ENCODE measurements at places on chromosomes 1 and 21.
A peak's percentile ranks its signal among the peaks of the same experiment; 100 is the strongest.

DNA sequence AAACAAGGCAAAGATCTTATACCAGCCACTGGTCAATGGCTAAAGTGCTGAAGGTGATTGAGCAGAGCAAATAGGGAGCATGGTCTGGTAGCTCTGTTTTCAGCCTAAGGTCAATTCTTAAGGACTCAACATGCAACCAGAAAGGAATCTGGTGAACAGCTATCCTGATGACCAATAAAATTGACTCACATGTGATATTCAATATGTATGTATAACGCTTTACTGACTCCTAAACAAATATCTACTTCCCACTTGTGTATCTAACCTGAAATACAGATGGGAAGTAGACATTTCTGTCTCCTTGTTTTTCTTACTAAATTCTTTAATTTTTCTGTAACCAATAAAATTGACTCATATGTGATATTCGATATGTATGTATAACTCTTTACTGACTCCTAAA lies 24.9 kb upstream of the CTH start:
- DNase-seq: no peak

- no peak for DNase-seq
These were observed 27.1 kb downstream of the SLC30A1 start for GRCh38 chr1:211551638-211552460.

DNA sequence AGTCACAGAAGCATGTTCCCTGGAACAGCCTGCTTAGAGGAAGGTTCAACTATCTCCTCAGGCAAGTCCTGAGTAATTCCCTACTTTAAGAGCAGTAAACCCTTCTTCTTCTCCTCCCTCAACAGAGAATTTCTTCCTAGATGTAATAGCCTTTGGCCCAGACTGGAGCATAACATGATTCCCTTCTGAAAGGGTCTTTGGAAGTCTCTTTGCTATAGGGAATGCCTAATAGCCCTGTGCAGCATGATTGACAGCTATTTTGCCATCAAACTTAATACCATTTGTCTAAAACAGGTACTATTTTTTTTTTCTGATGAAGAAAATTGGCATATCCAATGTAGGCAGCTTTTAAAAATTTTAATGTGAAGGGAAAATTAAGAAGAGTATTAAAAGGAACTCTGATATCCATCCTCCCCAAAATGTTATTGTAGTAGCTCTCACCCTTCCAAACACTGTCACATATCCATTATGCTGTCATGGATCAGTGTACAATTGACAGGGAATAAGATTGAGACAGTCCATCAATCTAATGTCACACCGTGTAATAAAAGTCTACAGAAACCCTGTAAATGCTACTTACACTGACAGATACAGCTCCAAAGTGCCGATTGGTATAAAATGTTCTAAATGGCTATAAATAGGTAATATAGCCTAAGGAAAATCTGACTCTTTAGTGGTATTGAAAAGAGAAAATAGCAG lies 884.6 kb downstream of the TTLL7 start:
- DNase-seq: no peak

DNA sequence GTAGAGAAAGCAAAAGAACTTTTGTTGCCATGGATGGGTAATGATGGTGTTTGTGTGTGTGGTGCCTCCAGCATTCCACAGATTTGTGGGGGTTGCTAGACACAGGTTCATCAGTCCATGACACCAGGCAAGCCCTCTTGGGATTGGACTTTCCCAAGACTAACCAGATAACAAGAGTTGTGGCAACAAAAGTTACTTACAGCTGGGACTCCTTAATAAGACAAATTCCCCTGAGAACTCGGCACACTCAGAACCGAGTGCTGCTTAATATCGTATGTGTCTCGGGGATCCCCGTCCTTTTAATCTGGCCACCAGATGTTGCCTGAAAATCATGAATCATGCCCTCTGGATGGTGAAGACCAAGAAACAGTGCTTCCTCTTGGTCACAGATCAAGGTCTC lies 193.3 kb downstream of the AJAP1 start:
- DNase-seq: no peak

- no peak for DNase-seq
These were observed 15.9 kb upstream of the ELOA start for GRCh38 chr1:23727362-23727811.

DNA sequence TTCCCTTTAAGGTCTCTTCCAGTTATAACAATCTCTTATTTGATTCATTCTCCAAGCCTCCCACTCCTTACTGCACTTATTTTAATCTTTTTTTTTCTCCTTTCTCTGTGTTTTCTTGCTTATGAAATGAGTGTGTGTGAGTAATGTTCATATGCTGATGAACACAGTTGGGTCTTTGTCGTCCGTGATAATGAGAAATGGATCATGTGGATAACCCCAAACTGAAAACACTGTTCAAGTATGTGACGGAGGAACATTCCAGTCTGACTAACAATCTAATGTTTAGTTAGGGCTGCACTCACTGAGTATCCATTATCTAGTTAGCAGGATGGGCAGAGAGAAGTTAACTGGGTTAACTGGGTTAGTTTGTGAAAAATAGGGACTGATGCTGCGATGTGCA lies 253.1 kb upstream of the DUSP10 start:
- DNase-seq: no peak

DNA sequence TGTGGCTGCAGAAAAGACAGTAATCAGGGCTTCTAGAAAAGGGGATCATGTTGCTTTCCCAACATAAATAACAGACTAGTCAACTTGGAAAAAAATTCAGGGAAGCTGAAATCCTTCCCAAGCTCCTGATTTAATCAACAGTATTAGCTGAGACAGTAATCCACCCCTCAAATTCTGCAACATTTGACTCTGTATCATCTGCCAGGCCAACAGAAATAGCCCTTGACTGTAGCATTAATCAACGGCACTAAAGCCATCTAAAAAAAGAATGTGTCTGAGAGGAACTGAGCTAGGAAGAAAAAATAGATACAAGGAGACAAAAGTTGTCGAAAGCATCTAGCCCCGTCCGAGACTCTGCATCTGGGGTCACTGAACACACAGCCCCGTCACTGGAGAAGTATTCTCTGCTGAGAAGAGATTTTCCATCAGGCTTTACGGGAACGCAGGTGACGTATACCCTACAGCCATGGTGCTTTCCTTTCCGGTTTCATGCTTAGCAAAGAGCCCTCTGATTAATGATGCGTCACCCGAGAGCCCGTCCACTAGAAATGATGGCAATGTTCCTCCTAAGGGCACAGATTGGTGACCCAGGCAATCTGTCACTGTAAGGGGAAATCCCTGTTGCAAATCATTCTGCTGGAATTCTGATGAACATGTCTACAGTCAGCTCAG lies 42.1 kb upstream of the TP53BP2 start:
- DNase-seq: peak; percentile 20

DNA sequence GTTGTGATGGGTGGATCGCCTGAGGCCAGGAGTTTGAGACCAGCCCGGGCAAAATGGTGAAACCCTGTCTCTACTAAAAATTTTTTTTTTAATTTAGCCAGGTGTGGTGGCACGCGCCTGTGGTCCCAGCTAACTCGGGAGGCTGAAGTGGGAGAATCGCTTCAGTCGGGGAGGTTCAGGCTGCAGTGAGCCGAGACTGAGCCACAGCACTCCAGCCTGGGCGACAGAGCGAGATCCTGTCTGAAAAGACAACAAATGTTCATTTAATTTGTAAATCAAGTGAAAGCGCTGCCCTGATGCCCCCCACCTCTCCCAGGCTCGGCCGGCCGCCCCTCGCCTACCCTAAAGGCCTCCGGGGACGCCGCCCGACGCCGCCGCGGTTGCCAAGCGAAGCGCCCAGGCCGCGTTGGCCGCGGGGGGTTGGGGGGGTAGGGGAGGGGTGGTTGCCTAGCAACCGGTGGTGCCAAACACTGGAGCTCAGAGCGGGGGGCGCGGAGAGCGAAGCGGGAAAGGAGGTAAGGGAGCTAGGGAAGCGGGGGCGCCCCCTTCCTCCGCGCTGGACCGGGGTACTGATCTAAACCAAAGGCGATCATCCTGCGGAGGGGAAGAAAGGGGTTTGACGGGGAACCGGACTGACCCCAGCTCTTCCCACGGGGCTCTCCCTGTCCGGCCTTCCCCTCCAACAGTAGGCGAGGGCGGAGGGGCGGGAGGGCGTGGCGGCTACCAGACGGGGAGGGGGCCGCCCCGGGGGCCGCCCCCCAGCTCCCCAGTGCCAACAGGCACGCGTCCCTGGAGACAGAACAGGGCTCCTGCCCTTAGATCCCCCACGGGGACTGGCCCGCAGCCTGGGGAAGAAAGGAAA lies at the start of gene TEKT2:
TEKT2 (plus strand) TSS at position 460 of the 862 bp plus-strand sequence. CDS start 828 bp downstream, outside the sequence.
- DNase-seq: peak; percentile 43

- no peak for DNase-seq
These were observed 15.7 kb upstream of the MX1 start for GRCh38 chr21:41410361-41410760.

GRCh38 chr1:229984992-229985612 lies 81.9 kb upstream of the GALNT2 start:
- DNase-seq: no peak

- DNase-seq: no peak
These were observed 3.4 kb downstream of the CAPZB start for GRCh38 chr1:19481826-19482398.

- no peak for DNase-seq
These were observed 141.1 kb downstream of the ESRRG start for GRCh38 chr1:216582151-216582550.

GRCh38 chr1:183070923-183071618 lies 47.9 kb downstream of the LAMC1 start:
- DNase-seq: peak; percentile 52

DNA sequence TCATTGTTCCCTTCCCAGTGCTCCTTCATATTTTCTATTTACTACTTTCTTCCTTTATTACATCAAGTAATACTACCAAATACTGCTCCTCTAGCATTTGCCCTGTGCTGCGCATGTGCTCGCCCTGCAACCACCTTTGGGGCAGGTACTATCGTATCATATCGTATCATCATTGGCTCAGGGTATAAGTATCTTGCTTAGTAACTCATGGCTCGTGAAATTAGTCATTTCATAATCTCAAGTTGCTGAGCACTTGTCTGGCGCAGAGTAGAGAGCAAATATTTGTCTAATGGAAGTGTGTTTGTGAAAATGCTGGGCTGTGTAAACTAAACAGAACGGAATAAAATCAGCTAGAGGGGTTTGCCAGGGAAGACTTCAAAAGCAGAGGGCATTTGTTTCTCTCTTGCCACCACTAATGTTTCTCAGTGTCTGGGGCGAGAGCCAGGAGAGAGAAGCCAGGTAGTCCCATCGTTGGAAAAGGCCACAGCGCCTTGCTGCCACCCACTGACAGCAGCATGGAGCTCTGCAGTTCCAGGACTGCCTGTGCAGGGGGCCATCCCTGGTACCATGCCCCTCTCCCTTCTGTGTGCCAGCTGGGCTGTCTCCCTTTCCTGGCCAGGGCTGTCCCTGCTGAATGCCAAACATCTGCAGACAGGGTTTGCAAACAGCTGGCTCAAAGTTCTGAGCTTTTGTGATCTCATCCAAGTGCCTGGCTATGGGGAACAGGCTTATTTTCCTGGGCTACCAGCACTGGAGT lies 20.0 kb upstream of the CPT2 start:
- no peak for DNase-seq

- DNase-seq: no peak
These were observed 33.2 kb downstream of the WNT3A start for GRCh38 chr1:228039986-228040385.

DNA sequence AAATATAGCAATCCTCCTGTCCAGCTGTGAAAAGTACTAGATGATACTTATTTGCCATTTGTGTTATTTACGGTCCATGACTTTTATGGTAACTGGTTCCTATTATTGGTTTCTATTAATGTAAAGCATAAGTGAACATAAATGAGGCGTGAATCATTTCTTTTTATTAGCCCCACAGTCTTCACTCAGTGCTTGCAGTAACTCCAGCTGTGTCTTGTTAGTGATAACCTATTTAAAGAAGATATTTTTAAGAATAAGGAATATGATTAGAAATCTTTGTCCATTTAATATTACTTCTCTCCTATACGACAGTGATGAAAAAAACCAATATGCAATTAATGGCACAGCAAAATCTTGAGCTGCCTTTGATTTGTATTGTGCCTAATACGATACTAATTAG lies 149.9 kb downstream of the SPATA17 start:
- no peak for DNase-seq

DNA sequence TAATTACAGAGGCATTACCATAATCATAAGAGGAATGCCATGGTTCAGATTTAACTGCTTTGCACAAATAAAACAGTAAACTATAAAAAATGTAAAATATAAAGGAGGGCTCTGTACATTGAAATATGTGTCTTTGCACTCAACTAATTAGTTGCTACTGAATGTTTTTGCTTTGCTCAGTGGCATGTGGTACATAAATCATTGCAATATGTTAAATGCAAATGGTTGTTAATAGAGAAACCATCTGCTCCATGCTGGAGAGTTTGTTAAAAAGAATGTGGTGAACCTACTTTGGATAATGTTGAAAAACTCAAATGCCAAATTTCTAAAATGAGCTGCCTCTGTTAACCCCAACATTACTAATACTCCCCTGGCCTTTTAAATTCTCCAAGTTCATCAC lies 201.5 kb downstream of the NTNG1 start:
- DNase-seq: no peak

GRCh38 chr1:197024460-197024859 lies 42.6 kb downstream of the F13B start:
- DNase-seq: no peak

DNA sequence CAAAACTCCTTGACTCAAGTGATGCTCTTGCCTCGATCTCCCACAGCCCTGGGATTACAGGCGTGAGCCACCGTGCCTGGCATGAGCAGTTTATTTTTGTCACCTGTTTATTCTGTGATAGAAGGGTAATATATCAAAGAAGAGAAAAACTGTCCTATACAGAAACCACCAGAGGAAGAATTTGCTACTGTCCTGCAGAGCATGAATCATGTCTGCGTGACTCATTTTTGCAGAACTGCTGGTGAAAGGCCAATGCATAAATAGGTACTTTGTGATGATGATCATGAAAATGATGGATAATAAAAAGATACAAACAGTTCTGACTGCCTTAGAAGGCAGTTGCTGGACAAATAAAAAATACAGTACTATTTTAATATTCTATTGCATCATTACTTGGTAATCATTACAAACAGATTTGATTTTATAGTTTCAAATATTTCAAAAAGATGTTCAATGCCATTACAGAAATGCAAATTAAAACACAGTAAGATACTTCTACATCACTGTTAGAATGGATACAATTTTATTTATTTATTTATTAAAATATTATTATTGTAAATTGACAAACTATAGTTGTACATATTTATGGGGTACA lies 26.5 kb downstream of the RIPPLY3 start:
- DNase-seq: no peak

DNA sequence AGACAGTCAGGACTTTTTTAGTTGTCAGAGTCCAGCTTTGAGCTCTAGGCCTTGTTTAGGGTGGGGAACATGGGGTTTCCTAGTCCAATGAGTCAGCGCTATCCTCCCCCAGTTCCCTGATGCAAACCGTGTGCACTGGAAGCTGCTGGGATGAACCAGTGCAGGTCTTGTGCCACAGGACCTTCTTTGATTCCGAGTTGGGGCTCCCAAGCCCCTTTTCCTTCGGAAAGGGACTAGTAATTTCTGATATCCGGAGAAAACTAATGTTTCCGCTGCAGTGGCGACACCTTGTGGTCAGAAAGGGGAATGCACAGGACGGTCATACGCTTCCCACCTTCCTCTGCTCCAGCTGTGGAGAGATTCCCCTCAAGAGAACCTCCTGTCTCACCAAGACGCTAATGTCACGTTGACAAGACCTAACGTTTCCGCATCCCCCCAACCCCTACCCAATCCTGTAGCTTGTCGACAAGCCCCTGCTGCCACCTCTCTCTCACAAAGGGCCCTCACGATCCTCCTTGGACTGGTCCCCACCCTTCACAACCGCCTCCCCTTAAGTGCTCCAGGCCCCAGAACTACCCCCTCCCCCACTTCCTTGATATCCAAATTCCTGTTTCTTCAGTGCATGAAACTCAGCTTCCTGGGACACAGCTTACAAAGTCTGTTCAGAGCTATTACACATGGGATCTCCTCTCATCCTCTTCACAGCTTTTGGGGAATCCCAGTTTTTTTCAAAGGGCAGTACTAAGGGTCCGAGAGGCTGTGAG lies 30.9 kb downstream of the GPA33 start:
- peak; percentile 65 for DNase-seq
